ENCODE measurements at places on chromosomes 11 and 22.

DNA sequence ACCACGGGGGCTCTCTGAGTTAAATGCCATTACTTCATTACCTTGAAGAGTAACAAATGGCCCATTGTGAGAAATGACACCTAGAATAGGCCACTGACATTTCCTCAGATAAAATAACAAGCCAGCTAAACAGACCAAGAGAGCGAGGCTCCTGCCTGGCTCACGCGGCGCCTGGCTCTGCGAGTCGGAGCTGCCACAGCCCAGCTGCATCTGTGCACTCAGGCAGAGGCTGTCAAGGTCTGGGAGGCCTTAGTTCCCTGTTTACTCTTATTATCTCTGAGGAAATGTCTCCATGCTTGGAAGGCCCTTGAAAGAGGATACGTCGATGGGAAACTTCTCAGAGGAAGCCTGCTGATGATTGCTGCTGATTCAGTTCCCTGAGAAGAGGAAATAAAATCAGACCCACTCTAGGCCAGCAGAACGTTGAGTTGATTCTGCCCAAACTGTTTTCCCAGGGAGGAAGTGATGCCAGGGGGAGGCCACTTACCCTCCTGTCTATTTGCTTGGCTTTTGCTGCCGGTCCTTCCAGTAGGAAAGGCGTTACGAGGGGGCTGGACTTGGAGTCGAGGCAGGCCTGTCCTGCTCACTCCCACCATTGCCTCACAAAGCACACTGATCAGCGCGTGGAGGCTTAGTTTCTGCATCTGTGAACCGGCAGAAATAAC lies 208.8 kb downstream of the TBC1D22A start:
- DNase-seq = no peak

DNA sequence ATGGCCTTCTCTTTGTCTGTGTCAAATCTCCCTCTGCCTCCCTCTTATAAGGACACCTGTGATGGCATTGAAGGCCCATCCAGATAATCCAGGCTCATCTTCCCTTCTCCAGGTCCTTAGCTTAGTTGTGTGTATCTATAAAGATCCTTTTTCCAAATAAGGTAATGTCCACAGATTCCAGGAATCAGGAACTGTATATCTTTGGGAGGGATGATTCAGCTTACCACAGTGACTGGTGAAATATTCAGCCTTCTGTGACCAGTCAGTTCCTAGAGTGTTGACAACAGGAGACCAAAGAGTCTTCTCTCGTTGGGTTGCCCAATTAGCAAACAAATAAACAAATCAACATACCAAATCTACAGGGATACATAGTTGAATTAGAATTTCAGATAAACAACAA lies 175.8 kb downstream of the MPPED1 start:
- no peak for DNase-seq

DNA sequence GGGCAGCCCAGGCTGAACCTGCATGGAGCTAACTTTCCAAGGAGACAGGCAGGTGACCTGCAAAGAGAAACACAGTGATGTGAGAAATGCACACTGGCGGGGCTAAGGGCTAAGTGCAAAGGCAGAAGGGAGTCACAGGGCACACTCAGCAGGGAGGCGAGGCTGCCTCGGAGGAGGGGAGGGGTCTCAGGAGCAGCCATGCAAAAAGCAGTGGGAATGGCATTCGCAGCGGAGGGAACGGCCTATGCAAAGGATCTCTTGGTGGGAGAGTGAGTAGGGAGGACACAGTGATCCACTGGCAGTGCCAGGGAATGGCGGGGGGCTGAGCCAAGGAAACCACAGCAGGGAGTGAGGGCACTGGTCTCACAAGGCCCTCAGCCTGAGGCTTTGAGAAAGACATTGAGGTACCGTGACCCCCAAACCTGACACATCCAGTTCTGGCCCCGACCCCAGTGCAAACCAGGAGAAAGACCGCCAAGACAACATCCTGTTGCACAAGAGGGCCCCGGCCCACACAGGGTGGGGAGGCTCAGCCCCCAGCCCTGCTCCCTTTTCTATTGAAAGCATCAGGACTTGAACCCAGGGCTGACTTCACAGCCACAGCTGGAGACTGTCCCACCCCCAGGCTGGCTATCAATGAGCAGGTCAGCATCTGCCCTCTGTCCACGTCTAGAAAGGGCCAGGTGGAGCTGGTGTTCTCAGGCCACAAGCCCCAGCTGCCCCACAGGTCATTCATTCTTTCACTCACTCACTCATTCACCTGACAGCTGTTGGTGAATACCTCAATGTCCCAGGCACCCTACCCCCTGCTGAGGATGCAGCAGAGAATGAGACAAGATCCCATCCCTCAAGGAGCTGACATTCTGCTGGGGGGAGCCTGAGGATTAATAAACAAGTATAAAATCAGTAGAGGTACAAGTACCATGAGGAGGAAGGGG lies 50.7 kb downstream of the IGLL1 start:
- DNase-seq = no peak

- peak; percentile 69 for DNase-seq
Observed at GRCh38 chr11:32894149-32894827, 1.7 kb downstream of the QSER1 start.

DNA sequence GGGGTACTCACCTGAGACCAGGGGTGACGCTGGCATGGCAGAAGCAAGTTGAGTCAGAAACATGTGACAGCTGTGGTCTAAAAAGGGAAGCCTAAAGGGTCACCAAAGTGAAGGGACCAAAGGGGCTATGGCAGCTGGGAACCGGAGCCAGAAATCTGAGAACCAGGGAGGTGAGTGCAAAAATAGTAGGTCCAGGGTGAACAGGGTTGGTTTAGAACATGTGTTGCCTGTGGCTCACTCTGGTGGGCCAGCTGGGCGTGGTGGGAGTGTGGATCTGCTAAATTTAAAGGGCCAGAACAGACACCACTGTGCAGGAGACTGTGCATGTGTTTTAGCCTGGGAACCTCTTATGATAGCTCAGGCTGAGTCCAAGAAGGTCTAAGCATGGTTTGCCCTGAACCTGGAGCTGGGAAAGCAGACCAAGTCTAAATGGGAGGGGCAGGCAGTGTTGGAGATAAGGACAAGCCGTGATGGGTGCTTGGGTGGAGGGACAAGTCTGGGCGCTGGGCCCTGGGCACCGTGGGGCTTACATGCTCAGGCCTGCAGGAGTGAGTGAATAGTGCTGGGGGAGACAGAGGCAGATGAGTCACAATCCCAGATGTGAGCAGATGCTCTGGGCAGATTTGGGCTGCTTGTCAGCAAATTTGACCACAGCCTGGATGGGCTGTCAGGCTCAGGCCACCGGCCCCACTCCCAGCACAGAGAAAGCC lies 41.4 kb upstream of the ZBED5 start:
- no peak for DNase-seq

DNA sequence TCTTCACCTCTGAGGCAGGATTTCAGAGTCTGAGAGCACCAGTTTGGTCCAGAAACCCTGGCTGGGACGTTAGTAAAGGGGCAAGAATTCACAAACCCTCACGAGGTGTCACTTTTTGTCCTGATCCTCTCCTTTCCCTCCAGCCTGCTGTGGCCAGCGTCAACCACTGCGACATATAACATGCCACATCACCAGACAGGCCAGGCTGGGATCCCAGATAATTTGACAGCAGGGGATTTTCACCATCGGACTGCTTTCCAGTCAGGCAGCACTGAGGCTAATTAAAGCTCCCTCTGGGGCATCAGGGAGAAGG lies 36.8 kb upstream of the RBFOX2 start:
- no peak for DNase-seq

- no peak for DNase-seq
Observed at GRCh38 chr11:65892661-65893317, 2.3 kb downstream of the CCDC85B start.

GRCh38 chr22:37199103-37199759 lies 11.2 kb upstream of the C1QTNF6 start:
- DNase-seq = peak; percentile 85

DNA sequence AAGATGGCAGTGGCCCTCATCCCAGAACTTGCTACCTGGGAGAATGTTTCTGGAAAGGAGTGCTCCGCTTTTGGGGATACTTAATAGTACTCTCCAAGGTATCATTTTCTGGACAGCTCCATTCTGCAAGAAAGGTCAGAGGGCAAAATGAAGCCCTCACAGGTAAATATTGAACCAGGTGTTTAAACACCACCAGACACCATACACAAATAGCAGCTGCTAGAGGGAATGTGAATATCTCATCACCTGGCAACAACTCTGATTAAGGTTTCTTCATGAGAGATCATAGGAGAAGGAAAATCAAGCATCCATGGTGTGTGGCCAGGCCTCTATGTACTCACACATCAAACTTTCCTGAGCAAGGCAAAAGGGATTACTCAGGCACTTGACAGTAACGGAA lies 226.1 kb upstream of the FAT3 start:
- no peak for DNase-seq

DNA sequence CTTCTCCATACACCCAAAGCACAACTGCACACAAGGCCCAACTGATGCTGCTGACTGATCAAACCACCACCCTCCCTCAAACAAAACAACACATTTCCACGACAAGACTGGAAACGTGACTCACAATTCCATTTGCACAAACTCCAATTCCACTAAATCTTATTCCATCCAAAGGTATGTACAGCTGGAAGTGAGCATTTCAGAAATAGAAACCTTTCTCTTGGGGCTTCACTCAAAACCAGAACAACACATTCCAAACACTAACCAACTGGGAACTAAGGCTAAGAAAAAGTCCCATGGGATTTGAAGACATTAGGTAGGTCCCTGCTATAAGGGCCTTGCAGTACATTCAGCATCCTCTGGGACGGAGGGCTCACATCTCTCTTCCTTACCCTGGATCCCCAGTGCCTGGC lies 19.6 kb downstream of the MORC2 start:
- DNase-seq = no peak

GRCh38 chr11:22467248-22467647 lies 129.1 kb downstream of the SLC17A6 start:
- no peak for DNase-seq

- DNase-seq = no peak
Observed at GRCh38 chr11:74466916-74467885, at the start of gene KCNE3. Gene KCNE3, minus strand, starts transcription at chr11:74467549. Its CDS starts 9,986 bp downstream, at chr11:74457563.

- DNase-seq = no peak
Observed at GRCh38 chr11:61472868-61473267, 35.7 kb upstream of the LRRC10B start.

GRCh38 chr11:73360743-73361369 lies 15.3 kb upstream of the RELT start:
- no peak for DNase-seq

GRCh38 chr11:134392953-134393615 lies 19.0 kb downstream of the B3GAT1 start:
- DNase-seq = no peak

DNA sequence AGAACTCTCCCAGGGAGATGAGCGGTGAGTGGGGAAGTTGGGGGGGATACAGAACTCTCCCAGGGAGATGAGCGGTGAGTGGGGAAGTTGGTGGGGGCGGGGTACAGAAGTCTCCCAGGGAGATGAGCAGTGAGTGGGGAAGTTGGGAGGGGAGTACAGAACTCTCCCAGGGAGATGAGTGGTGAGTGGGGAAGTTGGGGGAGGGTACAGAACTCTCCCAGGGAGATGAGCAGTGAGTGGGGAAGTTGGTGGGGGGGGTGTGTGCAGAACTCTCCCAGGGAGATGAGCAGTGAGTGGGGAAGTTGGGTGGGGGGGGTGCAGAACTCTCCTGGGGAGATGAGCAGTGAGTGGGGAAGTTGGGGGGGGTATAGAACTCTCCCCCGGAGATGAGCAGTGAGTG lies 186.5 kb downstream of the SHANK2 start:
- DNase-seq = no peak

- DNase-seq = no peak
Observed at GRCh38 chr22:48393041-48393370, 1434.7 kb downstream of the BRD1 start.

- no peak for DNase-seq
Observed at GRCh38 chr11:78539506-78539905, 35.2 kb downstream of the NARS2 start.

DNA sequence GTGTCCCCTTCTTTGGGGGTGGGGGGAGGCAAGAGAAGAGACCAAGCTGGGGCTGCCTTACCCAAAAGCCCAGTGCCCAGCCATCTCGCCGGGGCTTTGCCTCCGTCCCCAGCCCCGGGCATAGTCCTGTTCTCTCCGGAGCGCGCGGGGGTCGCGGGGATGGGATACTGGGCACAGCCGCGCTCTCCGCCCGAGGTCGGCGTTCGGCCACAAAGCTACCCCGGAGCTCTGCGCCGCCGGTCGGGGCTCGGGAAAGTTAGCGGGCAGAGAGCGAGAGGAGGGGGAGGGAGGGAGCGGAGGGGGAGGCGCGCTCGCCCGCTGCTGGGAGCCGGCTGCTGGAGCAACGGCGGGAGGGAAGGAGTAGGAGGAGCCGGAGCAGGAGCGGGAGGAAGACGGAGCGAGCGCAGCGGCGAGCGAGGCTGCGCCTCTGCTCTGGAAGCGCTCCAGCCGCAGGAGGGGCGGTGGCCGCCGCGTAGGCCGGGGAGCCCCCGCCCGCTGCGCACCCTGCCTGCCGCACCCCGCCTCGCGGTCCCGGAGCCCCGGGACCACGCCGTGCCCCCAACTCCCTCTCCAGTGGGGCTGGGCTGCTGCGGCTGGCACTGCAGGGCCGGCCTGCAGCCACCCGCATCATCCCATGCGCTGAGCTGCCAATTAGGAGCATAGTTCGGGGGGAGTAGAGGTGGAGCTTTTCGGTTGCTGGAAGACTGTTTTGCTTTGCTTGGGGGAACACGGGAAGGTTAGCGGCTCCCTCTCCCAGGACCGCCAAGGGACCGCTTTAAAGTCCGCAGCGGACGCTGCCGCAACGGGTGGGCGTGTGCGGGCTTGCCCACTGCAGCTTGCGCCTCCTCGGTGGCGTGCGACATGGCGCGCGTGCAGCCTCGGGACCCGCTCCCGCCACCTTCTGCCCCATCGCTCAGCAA lies at the start of gene SCN4B:
Gene SCN4B (minus strand): TSS at position 272 of the 920 bp plus-strand sequence. CDS start 150 bp downstream, at position 122.
- DNase-seq = no peak

DNA sequence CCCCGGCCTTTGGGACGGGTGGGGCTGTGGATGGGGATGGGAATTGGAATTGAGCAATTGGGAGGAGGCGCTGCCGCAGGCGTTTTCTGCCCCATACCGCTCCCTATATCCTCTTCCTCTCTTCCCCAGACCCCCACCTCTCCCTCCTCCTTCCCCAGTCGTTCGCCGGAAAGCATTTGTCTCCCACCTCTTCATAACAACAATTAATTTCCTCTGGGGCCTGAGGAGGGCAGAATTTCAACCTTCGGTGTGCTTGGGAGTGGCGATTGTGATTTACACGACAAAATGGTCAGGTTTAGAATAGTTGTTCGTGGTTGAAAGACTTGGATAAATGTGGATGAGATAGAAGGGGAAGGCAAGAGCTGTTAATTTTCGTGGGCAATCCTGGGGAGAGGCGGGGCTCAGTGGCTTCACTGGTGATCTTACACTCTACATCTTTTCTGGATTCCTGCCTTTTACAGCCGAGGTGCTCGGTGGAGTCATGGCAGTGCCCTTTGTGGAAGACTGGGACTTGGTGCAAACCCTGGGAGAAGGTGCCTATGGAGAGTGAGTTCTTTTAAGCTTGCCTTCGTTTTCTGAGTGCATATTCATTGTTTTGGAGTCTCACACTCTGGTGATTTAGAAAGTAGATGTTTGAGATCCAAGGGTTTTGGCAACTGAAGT lies 1.5 kb downstream of the CHEK1 start:
- peak; percentile 41 for DNase-seq

- DNase-seq = no peak
Observed at GRCh38 chr11:43936076-43936475, 6.4 kb upstream of the C11orf96 start.

- DNase-seq = no peak
Observed at GRCh38 chr11:44167046-44167445, 71.6 kb downstream of the EXT2 start.

- no peak for DNase-seq
Observed at GRCh38 chr22:27537501-27537900, 264.1 kb downstream of the MN1 start.

GRCh38 chr22:22061085-22062077 lies 78.8 kb upstream of the TOP3B start:
- DNase-seq = no peak

All from non-pigmented ciliary epithelial cell (primary cell).